Kidney capillary endothelial cell (primary cell): ENCODE measurements at places on chromosomes 13 and 19.

DNA sequence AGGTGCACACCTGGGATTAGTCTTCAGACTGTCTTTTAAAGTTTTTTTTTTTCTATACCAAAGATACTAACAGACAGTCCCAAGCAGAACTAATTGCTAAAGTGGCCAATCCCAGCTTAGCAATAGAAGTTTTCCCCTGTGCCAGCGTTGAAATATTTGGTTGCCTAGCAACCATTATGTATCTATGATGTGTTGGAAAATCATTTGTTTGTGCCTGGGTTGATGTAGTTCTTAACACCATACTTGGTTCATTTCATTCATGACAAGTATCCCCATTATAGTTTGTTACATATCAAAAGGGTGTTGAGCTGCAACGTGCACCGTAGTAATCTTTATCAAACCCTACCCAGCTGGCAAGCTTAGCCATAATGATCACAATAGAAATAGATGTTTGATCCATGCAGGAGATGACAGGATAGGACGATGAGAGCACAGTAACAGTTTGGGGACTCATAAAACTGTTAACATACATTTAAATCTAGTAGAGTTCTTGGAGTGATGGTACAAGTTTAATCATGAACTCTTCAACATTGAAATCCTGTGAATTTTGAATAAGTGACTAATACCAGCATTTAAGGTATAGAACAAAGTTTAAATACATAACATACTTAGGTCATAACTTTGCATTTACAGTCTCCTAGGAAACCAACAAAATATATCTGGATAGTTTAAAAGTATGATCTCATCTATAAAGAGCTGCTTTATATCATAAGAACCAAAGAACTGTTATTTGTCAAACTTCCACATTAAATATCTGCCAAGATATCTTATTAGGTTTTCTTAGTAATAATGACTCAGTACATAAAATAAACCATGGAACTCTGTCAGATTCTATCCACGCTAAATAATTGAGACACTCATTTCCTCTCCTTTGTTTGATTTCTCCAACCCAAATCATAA is 73.4 kb downstream of the MBNL2 start:
- DNase-seq = peak; percentile 50

DNA sequence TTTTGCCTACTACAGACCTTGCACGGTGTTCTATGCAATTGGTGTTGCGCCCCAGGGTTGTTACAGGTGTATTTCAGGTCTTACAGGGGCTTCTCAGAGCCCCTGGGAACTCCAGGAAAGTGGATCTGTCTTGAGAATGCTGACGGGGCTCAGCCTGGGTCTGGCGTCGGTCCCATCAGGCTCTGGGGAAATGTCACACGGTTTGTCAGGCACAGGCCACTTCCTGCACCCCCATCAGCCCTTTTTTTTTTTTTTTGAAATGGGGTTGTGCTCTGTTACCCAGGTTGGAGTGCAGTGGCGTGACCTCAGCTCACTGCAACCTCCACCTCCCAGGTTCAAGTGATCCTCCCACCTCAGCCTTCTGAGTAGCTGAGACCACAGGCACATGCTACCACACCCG is 13.2 kb downstream of the CLEC4G start:
- no peak for DNase-seq

- no peak for DNase-seq
Observed at GRCh38 chr13:40094056-40094455, 438.6 kb downstream of the COG6 start.

- DNase-seq = no peak
Observed at GRCh38 chr13:75329723-75330122, 152.2 kb downstream of the TBC1D4 start.

GRCh38 chr19:34428549-34429285 is 536 bp downstream of the UBA2 start:
- DNase-seq = peak; percentile 26

DNA sequence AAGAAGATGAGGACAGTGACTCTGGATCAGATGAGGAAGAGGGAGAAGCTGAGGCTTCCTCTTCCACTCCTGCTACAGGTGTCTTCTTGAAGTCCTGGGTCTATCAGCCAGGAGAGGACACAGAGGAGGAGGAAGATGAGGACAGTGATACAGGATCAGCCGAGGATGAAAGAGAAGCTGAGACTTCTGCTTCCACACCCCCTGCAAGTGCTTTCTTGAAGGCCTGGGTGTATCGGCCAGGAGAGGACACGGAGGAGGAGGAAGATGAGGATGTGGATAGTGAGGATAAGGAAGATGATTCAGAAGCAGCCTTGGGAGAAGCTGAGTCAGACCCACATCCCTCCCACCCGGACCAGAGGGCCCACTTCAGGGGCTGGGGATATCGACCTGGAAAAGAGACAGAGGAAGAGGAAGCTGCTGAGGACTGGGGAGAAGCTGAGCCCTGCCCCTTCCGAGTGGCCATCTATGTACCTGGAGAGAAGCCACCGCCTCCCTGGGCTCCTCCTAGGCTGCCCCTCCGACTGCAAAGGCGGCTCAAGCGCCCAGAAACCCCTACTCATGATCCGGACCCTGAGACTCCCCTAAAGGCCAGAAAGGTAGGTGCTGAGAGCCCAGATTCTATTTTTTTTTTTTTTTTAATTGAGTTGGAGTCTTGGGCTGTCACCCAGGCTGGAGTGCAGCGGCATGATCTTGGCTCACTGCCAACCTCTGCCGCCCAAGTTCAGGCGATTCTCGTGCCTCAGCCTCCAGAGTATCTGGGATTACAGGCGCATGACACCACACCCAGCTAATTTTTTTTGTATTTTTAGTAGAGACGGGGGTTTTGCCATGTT is 2.3 kb downstream of the PPP1R15A start:
- DNase-seq = peak; percentile 73
